ENCODE measurements at places on chromosomes 3 and 15.
A peak's percentile ranks its signal among the peaks of the same experiment; 100 is the strongest.

DNA sequence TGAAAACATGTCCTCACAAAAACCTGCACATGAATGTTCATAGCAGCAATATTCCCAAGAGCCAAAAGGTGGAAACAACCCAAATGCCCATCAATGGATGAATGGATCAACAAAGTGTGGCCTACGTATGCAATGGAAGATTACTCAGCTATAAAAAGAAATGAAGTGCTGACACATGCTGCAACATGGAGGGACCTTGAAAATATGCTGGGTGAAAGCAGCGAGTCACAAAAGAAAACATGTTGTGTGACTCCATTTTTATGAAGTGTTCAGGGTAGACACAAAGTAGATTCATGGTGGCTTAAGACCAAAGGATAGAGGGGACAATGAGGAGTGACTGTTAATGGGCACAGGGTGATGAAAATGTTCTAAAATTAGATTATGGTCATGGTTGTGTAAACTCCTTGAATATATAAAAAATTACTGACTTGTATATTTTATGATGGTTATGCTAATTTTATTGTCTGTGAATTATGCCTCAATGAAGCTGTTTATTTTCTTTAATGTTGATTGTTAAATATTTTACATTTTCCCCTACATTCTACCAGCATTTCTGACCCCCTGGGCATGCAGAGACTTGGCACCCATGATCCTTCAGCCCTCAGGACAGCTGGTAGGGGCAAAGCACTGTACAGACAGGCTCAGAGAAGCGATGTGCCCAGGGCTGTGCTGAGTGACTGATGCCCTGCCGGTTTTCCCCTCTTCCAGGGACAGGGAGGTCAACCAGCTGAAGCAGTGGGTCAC, 37.8 kb downstream of the CFAP100 start:
- no peak for DNase-seq

GRCh38 chr3:124463234-124463633, 267.0 kb upstream of the UMPS start:
- DNase-seq, result no peak

DNA sequence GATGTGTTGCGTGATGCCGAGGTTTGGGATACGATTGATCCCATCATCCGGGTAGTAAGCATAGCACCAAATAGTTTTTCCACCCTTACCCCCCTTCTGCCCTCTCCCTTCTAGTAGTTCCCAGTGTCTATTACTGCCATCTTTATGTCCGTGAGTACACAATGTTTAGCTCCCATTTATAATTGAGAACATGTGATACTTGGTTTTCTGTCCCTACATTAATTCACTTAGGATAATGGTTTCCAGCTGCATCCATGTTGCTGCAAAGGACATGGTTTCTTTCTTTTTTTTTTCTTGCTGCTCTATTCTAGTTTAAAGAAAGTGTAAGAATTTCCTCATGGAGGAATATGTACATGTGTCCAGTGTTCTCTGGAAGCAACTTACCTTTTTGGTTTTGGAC, 51.8 kb downstream of the NSUN3 start:
- no peak for DNase-seq

DNA sequence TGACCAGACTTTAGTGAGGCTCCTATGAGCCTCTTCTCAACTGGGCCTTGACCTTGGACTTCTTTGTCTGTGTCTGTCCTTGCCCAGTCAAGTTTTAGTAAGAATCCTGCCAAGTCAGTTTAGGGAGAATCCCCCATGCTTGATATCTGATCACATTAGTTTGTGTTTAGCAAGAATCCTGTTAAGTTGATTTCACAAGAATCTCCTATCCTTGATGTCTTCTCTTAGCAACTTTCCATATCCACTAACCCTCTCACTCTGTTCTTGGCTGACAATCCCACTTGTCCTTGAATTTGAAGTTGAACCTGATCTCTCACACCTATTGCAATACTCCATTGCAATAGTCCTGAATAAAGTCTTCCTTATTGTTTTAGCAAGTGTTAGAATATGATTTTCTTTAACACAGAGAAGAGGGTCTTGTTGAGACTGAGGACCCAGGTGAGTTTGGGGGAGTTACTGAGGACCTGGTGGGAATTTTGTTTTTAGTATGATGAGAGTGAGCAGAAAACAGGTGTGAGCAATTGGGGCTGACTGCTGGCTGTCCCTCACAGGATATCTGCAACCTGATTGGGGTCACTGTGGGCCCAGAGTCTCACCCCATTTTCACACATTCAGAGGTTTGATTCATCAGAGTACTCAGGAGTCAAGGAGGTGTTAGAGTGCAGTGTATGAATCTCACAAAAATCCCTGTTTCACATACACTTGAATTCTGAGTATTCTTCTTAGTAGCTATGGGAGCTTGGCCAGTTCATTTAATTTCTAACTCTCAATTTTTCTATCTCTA, 39.9 kb upstream of the TNFAIP8L3 start:
- no peak for DNase-seq

DNA sequence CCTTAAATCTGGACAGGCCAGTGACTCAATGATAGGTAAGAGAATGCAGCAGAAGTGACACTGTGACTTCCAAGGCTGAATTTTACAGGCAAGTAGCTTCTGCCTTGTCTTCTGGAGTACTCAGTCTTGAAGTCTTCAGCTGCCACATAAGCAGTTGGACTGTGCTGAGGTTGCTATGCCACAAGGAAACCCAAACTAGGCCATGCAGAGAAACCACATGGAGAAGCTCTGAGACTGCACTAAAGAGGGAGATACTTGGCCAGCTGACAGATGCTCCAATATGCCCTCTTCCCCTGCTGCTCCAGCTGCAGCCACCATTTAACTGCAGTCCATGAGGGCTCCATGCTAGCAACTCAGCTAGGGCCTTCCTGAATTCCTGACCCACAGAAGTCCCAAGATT, 119.4 kb upstream of the GADL1 start:
- DNase-seq, result no peak

GRCh38 chr15:89171136-89172072, 50.0 kb downstream of the RLBP1 start:
- DNase-seq, result peak; percentile 35

- DNase-seq, result no peak
These were observed 8.1 kb upstream of the PRSS50 start for GRCh38 chr3:46725621-46726314.

DNA sequence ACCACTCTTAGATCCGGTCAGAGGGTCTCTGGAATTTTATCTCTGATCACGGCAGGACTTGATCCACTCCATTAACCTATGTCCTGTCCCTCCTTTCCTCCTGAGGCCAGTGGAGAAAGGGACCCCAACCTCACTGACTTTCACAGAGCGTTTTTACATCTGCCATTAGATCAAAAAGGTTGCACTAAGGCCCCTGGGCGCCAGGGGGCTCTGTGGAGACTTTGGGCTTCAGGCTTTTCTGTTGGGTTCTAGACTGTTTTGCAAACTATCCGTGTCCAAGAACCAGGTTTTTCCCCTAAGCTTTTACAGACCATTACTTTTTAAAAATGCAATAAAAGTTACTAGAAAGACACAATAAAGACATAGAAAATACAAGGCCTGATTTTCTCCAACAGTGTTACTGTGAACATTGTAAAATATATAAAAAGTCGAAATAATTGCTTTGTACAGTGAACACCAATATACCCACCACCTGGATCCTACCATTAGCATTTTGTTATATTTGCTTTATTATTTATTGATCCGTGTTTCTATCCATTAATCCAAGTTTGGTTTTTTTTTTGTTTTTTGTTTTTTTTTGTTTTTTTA, 159.7 kb downstream of the POLR2M start:
- peak; percentile 37 for DNase-seq

- DNase-seq, result no peak
These were observed 196.2 kb upstream of the NSMCE3 start for GRCh38 chr15:29465816-29466215.

GRCh38 chr3:114336122-114336697, 42.4 kb downstream of the TIGIT start:
- DNase-seq, result no peak

DNA sequence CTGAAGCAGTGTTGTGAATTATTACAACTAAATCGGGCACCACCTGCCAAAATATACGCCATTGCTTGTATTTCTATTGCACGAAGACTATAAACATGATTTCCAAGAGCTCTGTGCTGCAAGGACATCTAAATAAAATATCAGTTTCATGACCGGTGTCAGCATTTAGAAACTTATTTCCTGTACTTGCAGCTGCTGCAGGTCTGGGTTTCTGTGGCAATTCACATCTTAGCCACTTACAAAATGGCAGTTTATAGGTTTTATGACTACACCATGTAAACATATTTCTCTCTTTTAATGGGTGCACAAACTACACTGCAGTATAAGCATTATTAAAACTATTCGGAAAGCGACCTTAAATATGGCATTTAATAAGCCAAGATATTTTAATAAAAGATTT, 359.4 kb downstream of the VPS13C start:
- DNase-seq, result no peak

- no peak for DNase-seq
These were observed 3.8 kb upstream of the MANF start for GRCh38 chr3:51381333-51381705.

- DNase-seq, result no peak
These were observed 4.7 kb downstream of the INAFM2 start for GRCh38 chr15:40328176-40328575.

DNA sequence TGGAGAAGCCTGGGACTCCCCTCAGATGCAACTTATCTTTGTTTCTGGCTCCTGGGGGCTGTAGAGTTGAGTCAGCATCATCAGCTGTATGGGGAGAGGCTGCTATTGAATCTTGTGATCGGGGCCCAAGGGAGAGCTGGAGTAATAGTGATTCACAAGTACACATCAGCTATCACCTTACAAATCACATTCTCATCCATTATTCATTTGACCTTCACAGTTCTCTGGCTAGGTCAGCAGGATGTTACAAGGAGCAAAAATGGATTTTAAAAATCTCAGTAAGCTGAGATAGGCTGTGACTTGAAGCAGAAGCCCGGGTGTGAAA, 175.0 kb downstream of the OPA1 start:
- DNase-seq, result no peak

DNA sequence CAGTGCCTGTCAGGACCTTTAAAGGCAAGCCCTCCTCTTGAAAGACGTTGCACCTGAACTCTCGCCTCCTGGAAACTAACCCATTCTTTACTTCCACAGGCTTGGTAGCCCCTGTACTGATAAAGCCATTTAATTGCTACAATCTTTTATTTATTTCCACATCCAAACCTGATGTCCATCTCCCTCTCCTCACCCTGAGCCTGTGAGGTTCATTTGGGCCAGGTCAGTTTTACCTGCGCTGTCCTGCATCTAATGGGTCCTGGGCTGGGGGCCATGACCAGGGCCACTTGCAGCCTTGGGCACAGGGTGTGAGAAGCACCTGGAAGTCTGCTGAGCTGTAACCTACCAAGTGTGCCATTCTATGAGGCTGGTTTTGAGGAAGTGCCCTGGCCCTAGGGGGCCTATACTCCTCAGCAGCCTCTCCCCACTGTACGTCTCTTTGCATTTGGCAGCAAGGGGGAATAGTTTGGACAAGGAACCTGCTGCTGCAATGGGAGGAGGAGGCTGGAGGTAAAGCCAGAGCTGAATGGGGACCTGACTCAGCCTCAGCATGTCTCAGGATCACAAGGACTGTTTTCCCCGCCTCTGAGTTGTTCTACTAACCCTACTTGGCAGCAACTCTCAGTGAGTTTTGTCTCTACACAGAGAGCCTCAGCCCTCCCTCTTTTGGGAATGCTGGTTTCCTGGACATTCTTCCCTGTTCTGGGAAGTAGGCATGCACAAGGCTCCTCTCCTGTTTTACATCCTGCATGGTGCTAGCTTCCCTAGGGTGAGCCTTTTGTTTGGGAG, 53.8 kb downstream of the WDR76 start:
- no peak for DNase-seq
